ENCODE measurements at places on chromosomes 7 and 10. TPM values are rescaled to one million over a fixed set of nuclear protein-coding genes. Genes with fewer than 3 reads are reported as not detected.

Gene CALD1
- 0.89 TPM for polyA plus RNA-seq

Gene CLRN3
- not detected for polyA plus RNA-seq

Gene TMEM229A
- not detected for polyA plus RNA-seq

Gene CTAGE6
- polyA plus RNA-seq, result not detected

Gene PGAM2
- polyA plus RNA-seq, result not detected

Gene ZCWPW1
- polyA plus RNA-seq, result 12.1 TPM

Gene EPHA1
- polyA plus RNA-seq, result 0.80 TPM

Gene FAM25G
- not detected for polyA plus RNA-seq

Gene FAM25A
- polyA plus RNA-seq, result not detected

Gene TMEM140
- polyA plus RNA-seq, result 34.7 TPM

Gene EGFR
- not detected for polyA plus RNA-seq

Gene PTPRN2
- polyA plus RNA-seq, result 1.6 TPM

Gene MAT1A
- not detected for polyA plus RNA-seq

Gene PRPS1L1
- polyA plus RNA-seq, result not detected

Gene ZNF518A
- 12.8 TPM for polyA plus RNA-seq
